ENCODE measurements at places on chromosomes 4 and X.

DNA sequence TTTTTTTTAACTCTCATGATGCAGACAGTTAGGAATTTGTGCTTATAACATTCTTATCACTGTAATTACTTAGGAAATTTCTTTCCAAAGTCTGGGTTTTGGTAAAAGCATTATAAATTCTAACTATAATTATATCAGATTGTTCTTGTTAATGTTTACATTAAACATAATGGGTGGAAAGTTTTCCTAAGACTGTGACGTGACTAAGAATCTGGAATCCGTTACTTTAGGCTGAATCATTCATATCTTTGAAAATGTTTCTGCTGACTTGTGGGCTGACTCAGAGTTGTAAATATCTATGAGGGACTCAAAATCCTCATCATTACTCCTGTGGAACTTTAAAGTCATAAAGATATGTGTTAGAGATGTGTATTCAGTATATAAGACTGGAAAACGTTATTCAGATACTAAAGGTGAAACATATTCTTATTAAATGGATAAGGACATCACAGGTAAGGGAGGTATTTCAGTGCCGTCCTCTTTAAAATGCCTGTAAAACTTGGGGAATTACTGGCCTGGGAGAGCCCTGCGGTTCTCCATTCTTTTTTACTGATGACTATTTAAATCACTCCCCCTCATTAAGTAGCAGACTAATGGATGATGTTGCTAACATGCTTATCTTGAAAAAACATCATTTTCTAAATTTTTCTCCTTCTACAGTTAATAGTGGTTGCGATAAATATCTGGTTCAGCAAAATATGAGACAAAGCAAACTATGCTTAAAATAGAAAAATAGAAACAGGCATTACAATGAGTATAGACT is 159.0 kb downstream of the DCLK2 start:
- no peak for DNase-seq

DNA sequence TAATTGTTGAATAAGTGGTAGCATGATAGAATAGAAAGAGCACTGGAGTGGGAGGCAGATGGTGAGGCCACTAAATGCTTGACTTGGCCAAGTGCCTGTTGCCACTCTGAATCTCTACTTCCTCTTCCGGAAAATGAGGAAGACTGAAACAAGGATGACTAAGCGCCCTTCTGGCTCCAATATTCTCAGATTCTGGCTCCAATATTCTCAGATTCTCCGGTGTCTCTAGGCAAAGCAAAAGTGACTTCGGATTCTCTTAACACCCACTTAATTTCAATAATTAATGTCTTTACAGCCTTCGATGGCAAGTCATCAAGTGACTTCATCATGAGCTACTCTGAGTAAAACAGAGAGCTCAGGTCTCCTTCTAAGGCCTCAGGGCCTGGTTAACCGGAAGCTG is 402.2 kb upstream of the FGF13 start:
- no peak for DNase-seq

GRCh38 chrX:47060708-47061107 is 17.5 kb upstream of the RGN start:
- DNase-seq: no peak

DNA sequence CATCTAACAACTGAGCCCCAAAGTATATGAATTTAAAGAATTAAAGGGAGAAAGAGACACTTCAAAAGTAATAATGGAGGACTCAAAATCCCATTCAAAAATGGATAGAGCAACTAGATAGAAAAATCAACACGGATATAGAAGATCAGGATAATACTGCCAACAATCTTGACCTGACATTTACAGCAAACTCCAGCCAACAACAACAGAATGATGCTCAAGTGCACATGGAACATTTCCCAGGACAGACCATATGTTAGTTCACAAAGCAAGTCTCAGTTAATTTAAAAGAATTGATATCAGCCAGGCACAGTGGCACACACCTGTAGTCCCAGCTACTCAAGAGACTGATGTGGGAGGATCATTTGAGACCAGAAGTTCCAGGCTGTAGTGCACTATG is 72.0 kb upstream of the SMARCAD1 start:
- no peak for DNase-seq

DNA sequence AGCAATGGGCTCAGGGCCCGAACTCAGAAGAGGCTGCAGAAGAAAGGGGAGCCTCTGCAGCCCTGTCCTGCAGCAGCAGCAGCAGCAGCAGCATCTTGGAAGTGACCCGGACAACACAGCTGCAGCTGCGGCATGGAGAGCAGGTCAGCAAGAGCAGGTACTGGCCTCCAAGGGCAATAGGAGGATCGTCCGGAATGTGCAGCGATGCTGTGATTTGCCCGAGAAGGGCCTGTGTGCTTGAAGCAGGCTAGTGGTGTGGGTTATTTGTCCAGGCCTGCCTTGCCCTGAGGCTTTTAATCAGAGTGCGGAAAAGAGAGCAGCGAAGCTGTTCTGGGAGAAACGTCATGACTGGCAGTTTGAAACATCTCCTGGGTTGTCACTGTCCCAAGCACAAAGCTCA is 126.0 kb downstream of the F11 start:
- no peak for DNase-seq

DNA sequence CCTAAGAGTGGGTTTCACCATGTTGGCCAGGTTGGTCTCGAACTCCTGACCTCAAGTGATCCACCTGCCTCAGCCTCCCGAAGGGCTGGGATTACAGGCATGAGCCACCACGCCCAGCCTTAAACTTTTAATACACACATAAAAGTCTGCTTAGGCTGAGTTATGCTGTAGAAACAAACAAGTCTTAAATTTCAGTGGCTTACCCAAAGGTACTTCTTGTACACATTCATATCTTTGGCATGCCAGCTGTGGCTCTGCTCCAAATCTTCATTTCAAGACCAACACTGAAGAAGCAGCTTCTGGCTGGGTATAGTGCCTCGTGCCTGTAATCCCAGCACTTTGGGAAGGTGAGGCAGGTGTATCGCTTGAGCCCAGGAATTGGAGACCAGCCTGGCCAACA is 80.3 kb downstream of the PPEF2 start:
- DNase-seq: no peak

DNA sequence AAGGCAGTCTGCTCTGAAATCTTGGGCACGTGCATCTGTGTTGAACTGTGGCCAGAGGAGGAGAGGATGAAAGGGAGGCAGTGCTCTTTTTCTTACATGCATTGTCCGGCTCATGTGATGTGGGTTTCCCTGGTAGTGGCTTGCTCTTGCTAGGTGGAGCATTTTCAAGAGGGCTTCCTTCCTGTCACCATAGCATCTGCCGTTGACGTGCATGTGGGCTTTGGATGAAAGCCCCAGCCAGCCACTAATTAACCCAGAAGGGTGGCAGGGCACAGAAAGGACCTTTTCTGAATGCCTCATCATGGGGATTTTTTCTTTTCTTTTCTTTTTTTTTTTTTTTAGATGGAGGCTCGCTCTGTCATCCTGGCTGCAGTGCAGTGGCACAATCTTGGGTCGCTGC is 121.3 kb downstream of the GPR143 start:
- no peak for DNase-seq

DNA sequence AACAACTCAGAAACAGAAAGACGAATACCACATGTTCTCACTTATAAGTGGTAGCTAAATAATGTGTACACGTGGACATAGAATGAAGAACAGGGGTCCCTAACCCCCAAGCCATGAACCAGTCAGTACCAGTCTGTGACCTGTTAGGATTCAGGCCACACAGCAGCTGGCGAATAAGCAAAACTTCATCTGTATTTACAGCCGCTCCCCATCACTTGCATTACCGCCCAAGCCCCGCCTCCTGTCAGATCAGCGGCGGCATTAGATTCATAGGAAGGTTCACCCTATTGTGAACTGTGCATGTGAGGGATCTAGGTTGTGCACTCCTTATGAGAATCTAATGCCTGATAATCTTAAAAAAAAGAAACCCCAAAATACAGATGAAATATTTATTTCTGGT is 1128.7 kb downstream of the NLGN4X start:
- no peak for DNase-seq

DNA sequence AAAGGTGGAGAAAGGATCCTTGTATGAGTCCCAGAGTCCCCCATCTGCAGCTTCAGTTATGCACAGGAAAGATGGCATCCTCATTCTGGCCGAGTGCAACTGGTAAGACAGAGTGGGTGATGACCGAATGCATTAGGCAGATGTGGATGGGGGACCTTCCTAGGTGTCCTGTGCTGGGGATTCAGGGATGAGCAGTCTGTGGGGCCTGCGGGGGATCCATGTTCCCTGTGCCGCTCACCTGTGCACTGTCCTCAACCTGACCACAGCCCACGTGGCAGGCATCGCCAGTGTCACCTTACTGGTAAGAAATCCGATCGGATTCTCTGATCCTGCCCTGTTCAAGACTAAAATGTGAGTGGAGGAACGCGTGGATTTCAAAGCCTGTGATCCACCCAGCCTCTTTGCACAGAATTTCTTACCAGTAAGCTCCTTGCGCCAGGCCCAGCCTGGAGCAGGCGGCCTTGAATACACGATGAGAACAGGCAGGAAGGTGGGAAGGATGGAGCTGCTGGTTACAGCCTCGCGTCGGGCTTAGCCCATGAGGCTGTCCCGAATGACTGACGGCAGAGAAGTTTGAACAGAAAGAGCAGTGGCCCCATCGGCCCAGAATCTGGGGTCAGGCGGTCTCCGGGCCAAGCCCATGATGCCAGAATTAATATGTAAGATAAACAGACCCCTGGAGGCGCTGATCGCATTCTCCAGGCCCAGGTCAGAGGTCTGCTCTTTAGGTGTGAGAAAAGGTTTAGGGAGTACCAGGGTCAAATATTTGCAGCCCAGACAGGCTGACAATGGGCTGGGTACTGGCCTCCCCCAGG is 56.5 kb downstream of the CPZ start:
- DNase-seq: no peak

DNA sequence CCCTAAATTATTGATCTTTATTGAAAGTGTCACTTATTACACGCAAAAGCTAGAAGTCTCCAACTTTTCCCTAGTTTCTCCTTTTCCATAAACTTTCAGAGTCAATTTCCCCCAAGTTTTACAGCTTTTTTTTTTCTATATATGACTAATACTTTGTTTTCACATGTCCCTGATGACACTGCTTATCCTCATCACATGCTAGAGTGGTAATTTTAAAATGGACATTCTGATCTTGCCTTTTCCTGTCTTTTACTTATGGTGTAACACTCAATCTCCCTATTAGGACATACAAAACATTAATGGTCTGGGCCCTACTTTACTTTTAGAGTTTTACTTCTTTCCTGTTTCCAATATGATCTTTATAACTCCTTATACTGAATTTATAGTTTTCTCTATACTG is 112.6 kb downstream of the ANK2 start:
- no peak for DNase-seq

- no peak for DNase-seq
Measured at GRCh38 chr4:169070071-169070894, 60.2 kb upstream of the CBR4 start.

DNA sequence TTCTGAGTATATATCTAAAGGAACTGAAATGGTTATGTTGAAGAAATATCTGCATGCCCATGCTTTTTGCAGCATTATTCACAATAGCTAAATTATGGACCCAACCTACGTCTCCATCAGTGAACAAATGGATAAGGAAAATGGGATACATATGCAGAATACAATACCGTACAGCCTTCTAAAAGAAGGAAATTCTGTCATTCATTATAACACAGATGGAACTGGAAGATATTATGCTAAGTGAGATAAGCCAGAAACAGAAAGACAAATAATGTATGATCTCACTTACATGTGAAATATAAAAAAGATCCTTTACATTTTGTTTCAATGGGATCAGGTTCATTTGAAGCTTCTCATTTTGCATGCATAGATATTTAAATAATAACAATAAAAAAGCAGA is 263.3 kb downstream of the STPG2 start:
- no peak for DNase-seq

- no peak for DNase-seq
Measured at GRCh38 chrX:7462110-7462509, 314.2 kb upstream of the PUDP start.

DNA sequence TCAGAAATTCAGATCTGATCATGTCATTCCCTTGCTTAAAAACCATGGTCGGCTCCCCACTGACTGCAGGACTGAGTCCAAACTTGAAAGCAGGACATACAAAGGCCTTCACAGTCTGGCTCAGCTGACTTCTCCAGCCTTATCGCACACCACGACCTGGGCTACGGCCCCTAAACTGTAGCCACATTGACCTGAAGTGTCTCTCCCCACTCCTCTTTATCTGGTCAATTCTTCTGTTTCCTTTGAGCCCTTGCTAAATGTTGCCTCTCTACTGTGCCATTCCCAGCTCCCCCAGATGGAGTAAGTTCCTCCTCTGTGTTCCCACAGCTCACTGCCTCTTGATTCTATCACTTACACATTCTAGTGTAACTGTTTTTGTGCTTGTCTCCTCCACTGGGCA is 60.5 kb upstream of the CITED1 start:
- DNase-seq: no peak

- no peak for DNase-seq
Measured at GRCh38 chrX:54641530-54641929, 111.5 kb downstream of the GNL3L start.

DNA sequence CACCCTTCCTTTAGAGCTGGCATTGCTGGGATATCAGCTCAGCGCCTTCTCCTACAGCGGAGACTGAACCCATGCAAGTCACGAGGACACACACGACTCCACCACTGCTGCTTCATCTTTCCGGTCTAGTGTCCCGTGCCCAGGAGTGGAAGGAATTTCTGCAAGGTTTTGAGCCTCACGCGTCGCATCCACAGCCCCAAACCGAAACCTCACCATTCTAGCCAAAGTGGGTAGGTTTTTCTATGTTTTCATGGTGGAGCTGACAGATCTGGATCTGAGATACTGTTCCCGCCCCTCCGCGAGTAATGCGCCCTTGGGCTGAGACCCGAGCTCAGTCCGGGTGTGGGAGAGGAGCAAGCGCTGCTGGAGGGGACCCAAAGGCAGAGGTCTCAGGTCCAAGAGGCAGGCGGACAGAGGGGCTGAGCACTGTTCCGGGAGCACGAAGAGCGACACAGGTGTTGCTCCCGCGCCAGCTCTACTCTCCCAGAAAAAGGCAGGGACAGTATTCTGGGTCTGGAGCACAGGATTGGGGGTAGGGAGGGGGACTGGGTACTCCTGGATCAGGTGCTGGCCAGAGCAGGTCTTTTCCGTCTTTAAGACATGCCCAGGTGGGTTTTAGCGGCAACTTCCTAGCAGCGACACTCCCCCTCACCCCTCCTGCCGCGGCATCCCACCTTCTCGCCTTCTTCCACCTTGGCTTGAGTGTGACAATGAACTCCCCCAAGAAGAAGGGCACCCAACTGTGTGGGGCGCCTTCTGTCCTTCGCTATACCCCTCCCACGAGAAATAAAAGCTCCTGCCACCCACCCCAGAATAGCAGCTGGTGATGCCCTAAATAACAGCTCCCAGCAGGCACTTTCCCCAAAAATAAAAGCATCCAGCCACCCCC is 1.8 kb downstream of the EPHA5 start:
- DNase-seq: no peak

GRCh38 chrX:131187206-131187605 is 101.9 kb downstream of the IGSF1 start:
- no peak for DNase-seq
